ENCODE measurements at places on chromosomes 13 and 19.

DNA sequence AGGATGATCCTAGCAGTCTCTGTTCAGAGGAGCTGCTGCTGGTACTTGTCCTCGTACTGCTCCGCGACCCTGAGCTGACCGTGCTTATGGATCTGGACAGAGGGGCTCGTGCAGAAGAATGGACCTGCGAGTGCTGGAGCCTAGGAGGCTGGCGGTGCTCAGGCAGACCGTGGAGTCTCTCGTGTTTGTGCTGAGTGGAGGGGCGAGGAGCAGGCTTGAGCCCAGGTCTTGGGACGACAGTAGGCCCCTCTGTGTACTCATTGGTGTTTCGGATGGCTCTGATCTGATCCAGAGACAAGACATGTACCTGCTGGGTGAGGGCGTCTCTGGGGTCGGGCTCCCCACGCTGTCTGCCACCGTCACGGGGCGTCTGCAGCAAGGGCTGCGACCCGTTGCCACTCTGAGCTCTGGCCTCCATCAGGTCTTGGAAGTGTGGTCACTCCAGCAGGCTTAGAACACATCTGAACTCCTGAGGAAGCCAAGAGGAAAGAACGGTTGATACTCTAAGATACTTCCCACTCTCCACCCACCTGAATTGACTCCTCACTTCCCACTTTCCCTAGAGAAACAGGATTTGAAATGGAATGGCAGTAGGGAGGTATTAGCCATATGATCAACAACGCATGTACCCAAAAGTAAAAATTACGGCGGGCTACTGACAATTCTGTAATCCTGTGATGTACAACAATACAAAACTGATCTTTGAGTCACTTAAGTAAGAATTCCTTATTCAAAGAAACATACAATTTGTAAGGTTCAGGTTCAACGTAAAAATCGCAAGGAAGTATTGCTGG is 3.4 kb downstream of the SPRY2 start:
- no peak for DNase-seq

DNA sequence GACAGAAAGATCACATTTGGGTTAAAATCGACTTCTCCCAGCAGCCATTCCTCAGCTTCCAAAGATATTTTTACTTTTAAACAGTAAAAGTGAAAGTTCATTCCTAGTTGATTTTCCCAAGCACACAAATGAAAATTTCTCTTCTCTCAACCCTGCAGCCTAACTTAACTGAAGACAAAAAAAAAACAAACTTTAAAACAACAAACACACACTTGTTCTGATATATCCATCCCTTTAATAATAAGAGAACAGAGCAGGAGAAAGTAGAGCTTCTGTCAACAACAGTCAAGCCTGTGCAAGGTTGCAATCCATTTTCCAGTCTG is 72.9 kb downstream of the STK24 start:
- no peak for DNase-seq

GRCh38 chr19:5138606-5139582 is 170.0 kb downstream of the KDM4B start:
- no peak for DNase-seq

- no peak for DNase-seq
These were observed 72.2 kb downstream of the RASA3 start for GRCh38 chr13:114059946-114060860.

DNA sequence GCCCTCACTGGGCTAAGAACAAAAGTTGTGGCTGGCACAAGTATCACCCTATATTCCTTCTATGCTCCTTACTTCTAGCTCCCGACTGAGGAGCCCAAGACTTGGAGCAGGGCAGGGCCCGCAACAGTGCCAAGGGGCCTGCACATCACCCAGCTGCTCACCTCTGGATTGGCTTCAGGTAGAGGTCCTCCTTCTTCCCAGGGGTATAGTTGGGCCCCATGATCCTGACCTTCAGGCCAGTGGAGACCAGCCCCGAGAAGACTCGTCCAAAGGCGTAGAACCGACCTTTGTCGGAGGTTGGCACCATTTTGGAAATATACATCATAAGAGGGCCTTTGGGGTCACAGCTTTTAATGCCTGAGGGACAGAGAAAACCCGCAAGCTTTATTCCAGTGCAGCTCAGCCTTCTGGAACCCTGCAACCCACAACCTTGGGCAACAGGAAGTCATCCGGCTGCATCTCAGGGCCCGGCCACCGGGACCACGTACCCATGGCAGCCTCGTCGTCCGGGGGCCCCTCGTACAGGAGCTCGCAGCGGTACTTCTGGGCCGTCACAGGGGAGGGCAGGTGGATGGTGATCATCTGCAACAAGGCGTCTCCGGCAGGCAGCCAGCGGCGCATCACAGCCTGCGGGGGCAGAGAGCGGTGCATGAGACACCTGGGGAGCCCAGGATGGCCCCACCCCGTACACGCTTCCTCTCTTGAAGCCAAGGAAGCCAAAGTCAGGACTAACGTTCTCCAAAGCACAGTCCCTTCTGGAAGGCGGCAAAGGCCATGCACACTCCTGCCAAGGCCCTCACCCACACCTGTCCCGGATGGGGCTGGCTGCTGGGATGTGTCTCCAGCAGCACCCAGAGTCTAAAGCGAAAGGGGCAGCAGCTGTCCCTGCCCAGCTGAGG is 4.7 kb downstream of the EEF2 start:
- DNase-seq, result no peak

DNA sequence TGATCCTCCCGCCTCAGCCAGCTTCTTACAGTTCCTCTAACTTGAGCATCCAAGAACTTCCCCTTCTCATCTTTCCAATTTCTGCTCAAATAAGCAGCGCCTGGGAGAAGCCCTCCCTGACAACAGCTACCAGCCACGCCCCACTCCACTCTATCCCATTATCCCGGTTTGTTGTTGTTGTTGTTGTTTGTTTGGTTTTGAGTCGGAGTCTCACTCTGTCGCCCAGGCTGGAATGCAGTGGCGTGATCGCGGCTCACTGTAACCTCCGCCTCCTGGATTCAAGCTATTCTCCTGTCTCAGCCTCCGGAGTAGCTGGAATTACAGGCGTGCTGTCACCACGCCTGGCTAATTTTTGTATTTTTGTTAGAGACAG is 822 bp upstream of the PTPRS start:
- no peak for DNase-seq

DNA sequence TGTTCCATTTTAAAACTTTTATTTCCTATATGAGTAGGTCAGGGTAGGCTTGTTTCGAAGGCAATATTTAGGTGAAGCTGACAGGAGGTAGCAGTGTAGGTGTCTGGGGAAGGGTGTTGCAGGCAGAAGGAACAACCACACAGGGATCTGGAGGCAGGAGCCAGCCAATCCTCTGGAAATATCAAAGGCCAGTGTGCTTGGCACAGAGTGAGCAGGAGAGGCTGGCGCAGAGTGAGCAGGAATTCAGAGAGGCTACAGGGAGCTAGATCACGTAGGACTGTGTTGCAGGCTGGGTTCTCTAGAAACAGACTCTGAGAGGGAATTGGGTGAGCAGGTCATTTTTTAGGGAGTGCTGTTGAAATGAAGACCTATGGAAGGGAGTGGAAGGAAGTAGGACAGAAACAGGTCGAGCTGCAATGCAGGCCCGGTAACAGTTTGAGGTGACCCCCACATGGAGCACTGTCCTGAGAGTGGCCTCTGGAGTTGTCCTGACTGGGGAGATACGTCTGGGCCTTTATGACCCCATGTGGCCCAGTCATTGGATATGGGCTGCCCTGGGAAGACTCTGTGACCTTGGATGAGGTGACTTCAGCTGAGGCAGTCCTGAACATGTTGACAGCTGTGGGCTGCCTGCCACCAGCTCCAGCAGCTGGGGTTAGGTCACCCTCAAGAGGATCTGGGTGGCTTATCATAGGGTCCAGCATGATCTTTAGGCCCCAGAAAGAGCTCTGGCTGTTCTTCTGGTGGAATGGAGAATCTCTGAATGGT is 51.7 kb downstream of the ERCC5 start:
- DNase-seq, result no peak

GRCh38 chr13:101945435-101945834 is 456.4 kb downstream of the FGF14 start:
- no peak for DNase-seq

- peak; percentile 2 for DNase-seq
These were observed 570.5 kb upstream of the ARGLU1 start for GRCh38 chr13:107138486-107138885.

DNA sequence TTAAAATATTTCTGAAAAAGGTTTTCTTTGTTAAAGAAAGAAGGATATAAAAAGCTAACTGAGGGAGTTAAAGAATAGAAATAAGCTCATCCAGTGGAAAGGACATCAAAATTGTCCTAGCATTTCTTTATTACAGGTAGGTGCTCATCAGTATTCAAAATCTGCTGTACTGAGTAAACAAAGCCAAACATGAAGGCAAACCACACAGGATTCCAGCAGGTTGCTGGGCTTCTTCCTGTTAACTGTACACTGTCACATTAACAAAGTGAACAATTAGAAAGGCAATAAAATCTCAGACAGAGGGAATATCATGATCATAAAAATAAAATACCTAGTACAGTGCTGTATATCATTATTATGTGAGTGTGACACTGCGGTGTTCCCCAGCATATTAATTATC is 1541.0 kb downstream of the SLITRK5 start:
- DNase-seq, result no peak

DNA sequence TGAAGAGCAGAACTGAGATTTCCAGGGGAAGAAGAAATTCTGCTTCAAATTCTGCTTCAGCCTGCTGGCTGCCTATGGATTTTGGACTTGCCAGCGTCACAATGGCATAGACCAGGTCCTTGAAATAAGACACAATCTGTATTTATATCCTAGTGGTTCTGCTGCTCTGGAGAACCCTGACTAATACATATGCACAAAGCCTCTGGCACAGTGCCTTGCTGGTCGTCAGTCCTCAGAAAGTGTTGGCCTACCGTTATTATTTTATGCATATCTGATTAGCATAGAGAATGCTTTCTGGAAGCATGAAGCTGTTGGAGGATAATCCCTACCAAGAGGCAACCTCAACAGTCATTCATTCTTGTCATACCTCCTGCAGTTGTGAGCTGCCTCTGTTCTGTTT is 213.7 kb downstream of the B3GLCT start:
- no peak for DNase-seq

DNA sequence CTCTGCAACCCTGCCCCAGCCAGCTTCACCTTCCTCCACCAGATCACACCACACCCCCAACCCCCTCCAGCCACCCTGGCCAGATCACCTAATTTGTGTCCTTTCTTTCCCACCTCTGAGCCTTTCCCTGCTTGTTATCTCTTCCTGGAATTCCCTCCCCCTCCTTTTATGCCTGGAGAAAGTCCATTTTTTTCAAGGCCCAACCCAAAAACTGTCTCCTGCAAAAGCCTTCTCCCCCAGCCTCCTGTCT is 5.3 kb upstream of the TLE2 start:
- DNase-seq, result no peak

DNA sequence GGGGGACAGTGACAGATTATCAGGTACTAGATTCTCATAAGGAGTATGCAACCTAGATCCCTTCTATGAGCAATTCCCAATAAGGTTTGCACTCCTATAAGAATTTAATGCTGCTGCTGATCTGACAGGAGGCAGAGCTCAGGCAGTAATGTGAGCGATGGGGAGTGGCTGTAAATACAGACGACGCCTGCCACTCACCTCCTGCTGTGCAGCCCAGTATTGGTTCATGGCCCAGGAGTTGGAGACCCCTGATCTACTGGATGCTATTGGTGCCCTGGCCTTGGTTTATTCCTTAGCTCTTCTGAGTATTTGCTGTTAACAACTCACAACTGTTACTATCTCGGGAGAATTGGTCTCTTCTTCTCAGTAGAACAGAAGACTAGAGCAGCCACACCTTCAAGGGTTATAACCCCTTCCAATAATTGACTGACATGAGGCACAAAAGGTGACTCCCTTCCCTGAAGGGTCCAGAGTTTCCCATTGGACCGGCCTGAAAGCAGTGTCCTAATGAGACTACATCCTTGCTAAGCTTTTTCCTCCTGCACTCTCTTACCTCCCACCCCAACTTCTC is 35.0 kb upstream of the RBM26 start:
- no peak for DNase-seq

GRCh38 chr13:36549755-36550154 is 117.5 kb downstream of the CCNA1 start:
- peak; percentile 32 for DNase-seq

- DNase-seq, result peak; percentile 30
These were observed 13.3 kb upstream of the LEUTX start for GRCh38 chr19:39765091-39766076.

- no peak for DNase-seq
These were observed 31.7 kb downstream of the CEACAM1 start for GRCh38 chr19:42496460-42497133.

GRCh38 chr13:64397701-64398100 is 2832.4 kb downstream of the PCDH9 start:
- no peak for DNase-seq

GRCh38 chr13:66751691-66752090 is 478.4 kb downstream of the PCDH9 start:
- no peak for DNase-seq

- DNase-seq, result no peak
These were observed 17.8 kb upstream of the LGALS16 start for GRCh38 chr19:39637891-39638290.

GRCh38 chr19:13228561-13228960 is 78.3 kb downstream of the IER2 start:
- DNase-seq, result no peak

GRCh38 chr13:40391788-40392187 is 274.7 kb downstream of the FOXO1 start:
- no peak for DNase-seq

- no peak for DNase-seq
These were observed 61.2 kb upstream of the TM9SF2 start for GRCh38 chr13:99439850-99440604.

GRCh38 chr19:47414469-47414868 is 4.9 kb downstream of the MEIS3 start:
- DNase-seq, result peak; percentile 23

DNA sequence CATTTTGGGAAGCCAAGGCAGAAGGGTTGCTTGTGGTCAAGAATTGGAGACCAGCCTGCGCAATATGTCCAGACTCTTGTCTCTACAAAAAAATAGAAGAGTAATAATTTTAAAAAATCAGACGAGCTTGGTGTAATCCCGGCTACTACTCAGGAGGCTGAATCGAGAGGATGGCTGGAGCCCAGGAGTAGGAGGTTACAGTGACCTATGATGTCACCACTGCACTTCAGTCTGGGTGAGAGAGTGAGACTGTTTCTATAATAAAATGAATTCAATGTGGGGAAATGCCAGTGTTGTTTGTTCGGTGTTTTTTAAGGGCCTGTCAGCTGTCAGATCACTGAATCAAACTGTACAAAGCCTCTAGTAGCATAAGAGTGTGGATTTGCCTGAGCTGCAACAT is 1.2 kb upstream of the FBXL3 start:
- DNase-seq, result no peak

- no peak for DNase-seq
These were observed 336.3 kb upstream of the SPRY2 start for GRCh38 chr13:80677227-80677626.

- DNase-seq, result no peak
These were observed 1769.0 kb upstream of the PCDH20 start for GRCh38 chr13:63184693-63185092.

DNA sequence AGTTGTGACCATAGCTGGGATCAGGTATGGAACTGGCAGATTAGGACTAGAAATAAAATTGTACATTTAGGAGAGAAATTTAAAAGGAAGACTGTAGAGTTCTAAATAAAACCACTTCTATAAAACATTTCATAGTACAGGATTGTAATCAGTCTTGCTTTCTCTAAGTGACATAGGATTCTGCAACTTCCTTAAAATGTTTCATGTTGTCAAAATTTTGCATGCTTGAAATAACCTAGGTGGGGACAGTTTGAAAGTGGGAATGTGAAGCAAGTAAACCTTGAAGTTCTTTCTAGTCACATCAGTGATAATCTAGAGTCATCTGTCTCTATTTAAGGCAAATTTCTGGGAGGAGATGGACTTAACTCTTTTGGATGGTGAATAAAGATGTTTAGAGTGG is 6.7 kb downstream of the TM9SF2 start:
- DNase-seq, result no peak
